ENCODE measurements at places on chromosomes 12 and 14.

DNA sequence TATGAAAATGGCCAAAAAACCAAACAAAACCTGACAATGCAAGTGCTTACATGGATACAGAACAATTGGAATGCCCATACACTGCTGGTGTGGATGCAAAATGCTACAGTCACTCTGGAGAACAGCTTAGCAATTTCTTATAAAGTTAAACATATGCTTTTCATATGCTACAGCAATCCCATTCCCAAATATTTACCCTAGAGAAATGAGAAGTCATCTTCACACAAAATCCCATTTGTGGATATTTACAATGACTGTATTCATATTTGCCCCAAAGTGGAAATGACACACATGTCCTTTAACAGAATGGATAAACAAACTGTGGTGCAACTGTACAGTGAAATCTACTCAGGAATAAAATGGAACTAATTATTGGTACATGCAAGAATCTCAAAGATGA is 20.4 kb downstream of the SAV1 start:
- no peak for DNase-seq

DNA sequence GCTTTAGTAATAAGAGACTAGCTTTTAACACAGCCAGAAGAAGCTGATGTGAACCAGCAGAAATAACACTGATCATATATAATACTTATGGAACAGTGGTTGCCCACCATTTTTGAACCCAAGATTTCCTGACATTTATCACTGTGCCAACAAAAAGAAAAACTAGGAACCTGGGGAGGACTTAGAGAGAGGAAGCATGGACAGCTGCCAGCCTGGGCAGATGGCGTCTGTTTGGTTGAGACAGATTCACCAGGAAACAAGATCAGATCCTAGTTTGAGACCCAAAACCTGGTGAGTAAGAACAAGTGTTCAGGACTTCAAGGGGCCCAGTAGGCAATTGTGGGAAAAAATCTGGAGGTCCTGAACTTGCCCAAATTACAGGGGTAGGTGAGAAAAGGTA is 95.3 kb downstream of the BICD1 start:
- peak; percentile 53 for DNase-seq

GRCh38 chr12:49875115-49875720 is 28.5 kb downstream of the FAIM2 start:
- no peak for DNase-seq

GRCh38 chr12:17334784-17335183 is 728.8 kb upstream of the LMO3 start:
- no peak for DNase-seq

DNA sequence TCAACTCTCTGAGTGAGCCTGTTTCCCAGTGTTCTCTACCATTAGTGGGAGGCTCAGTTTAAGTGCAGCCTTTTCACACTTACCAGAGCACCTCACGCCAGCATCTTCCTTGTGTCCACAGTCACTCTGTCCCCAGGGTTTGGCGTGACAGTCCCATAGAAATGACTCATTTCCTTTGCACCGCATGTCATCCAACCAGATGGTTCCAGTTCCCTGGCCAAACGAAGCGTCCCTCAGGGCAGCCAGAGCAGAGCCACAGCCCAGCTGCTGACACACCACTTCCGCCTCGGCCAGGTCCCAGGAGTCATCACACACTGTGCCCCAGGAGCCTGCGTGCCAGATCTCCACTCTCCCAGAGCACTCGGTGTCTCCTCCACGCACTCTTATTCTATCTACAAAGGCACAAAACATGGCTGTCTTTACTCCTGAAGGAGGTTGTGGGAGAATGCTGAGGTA is 65.4 kb downstream of the ACSM4 start:
- no peak for DNase-seq

DNA sequence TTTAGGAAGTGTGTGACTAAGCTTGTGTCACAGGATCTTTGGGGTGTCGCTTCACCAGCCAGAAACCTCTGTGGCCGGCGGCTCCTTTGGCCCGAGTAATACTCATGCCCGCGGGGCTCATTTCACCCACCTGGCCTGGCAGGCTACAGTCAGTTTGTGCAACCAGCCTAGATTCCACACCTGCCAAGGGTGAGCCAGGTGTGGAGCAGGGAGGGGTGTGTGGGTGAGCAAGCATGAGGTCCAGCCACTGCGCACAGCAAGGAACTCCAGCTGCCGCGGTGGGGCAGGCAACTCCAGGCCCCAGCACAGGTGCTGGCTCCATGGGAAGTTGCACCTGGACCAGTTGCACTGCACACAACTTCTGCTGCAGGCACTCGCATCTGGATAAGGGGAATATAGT is 462.3 kb upstream of the LRFN5 start:
- DNase-seq: no peak

DNA sequence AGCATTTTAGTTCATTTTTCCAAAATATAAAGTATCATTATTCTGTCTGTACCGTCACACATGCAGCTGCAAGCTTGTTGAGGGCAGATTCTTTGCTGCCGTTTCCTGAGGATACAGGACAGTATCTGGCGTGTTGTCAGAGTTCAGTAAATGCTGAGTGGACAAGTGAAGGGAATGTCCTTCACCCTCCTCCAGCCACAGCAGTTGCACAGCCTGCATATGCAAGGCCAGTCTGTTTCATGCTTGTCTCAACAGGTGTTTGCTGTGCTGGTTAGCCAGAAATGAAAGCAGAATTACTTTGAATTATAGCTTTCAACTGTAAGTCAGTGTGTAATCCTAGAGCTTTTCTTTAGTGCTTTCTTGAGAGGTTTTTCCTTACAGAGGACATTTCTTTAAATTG is 36.5 kb downstream of the TDP1 start:
- DNase-seq: no peak

DNA sequence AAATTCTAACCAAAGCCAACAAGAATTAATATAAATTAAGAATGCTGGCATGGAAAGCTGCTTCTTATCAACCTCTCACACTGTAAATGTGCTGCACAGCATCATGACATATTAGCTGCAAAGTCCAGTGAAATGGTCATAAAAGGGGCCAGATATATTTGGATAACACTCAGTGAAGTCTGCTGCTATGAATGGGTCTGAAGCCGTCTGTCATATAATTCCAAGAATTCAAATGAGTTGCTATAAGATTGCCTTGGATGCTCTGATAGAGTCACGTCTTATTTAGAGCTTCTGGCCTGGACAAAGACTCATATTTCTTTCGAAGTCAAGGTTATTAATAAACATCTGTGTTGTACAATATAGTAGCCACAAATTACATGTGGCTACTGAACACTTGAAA is 54.3 kb upstream of the OVCH1 start:
- DNase-seq: no peak

DNA sequence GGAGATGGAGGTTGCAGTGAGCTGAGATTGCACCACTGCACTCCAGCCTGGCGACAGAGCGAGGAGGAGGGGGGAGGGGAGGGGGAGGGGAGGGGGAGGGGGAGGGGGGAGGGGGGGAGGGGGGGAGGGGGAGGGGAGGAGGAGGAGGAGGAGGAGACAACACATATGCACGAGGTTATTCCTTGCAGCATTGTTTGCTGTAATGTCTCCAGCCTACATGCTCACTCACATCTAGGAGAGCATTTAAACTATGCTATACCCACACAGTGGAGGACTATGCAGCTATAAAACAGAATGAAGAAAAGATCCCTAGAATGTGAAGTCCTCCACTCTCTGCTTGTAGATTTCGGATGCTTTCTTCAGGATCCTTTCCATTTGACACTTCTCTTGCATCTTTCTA is 3.5 kb upstream of the HIGD1C start:
- no peak for DNase-seq

DNA sequence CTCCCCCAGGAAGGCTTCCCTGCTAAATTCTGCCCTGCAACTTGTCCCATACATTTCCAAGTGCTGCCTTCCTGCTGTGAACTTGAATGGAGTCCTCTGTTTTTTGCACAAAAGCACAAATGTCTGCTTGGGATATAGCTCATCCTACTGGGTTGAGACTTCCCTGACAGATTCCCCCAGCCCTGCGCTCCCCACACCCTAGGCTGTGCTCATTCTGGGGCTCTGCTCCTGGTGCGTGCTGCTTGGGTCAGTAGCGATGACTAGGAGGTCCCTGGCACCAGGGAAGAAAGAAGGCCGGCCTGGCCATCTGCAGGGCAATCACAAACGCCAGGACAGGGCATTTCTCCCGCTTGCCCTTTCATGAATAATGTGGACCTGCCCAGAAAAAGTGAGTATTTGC is 29.2 kb upstream of the FKBP4 start:
- no peak for DNase-seq

DNA sequence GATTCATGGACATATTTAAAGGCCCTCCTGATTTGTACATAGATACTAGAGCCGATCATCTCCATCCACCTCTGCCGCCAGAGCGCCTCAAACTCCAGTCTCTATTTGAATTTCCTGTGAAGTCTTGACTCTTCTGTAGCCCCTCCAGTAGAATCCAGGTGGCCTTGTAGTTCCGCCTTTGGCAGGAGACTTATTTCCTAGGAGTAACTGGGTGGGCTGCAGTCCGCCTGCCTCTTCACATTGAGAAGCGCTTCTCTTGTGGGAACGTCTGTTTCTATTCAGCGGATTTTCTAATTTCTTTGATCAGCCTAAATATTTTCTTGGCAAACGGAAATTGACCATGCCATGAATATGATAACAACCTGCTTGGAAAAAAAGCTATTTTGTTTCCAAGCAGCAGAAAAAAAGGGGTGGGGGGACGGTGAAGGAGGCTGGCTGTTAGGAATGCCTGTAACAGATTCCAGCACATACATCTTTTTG is 9.0 kb upstream of the SIX1 start:
- DNase-seq: no peak

GRCh38 chr12:6494258-6494743 is 399 bp downstream of the NCAPD2 start:
- no peak for DNase-seq

- peak; percentile 14 for DNase-seq
These were observed 37.0 kb upstream of the PPM1H start for GRCh38 chr12:62971769-62972525.

DNA sequence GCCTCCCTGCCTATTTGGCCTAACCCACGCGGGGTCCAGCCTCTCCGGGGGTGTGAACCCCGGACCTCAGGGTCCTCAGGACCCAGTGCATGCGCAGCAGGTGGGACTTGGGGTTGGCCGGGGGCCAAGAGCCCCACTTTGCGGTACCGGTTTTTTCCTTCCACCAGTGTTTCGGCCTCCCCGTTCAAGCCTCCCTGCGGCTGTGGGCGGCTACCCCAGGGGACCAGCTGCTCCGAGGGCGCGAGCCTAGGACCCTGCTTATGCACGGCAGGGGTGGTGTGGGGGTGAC is 327.3 kb downstream of the ALG10 start:
- DNase-seq: no peak

- DNase-seq: no peak
These were observed 63.8 kb downstream of the DACT1 start for GRCh38 chr14:58701604-58702003.

- no peak for DNase-seq
These were observed 15.0 kb downstream of the ACACB start for GRCh38 chr12:109131154-109132050.

GRCh38 chr12:41907021-41907420 is 237.7 kb downstream of the GXYLT1 start:
- DNase-seq: no peak

DNA sequence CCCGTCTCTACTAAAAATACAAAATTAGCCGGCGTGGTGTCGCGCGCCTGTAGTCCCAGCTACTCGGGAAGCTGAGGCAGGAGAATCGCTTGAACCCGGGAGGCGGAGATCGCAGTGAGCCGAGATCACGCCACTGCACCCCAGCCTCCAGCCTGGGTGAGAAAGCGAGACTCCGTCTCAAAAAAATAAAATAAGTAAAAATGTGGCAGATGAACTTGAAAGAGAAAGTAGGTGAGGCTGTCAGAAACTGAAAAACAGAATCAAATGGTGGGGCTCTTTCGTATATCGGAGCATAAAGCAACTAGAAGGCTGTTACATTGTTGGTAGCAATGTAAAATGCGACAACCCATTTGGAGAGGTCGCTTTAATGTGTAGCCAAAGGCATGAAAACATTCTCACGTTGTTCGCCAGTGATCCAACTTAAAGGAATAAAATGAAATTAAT is 767 bp upstream of the CCNT1 start:
- DNase-seq: no peak

GRCh38 chr12:104292872-104293794 is 10.4 kb upstream of the EID3 start:
- no peak for DNase-seq

DNA sequence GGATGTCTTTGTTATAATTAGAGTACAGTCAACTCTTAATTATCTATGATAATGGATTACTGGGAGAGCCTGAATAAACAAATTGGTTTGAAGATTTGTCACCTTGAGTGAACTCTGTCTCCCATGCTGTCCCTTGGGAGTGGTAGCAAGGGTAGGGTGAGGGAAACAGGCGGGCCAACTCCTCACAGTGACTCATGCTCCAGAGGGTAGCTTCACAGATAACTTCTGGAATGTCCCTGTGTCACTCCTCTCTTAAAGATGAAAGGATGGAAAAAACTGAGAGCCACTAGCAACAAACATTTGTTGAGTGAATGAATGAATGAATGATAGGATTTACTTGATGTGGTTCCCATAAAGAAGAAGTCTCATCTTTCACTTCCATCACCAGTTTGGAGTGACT is 53.5 kb downstream of the RASSF9 start:
- no peak for DNase-seq

DNA sequence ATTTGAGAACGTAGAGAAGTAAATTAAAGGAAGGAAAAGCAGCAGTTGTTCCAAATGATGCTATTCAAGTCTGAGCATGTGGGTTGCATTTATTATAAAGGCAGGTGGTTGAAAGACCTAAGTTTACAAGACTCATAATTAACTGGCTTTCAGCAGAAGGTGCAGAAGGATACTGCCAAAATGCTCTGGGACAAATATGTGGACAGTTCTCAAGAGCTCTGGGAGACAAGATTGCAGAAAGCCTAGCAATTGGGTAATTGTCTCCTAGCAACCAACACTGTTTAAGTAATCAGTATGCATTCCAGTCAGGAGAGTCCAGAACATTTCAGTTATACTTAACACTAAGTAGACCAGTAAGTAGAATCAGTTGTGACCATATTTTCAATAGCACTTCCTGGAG is 131.5 kb downstream of the GPR135 start:
- DNase-seq: no peak

- no peak for DNase-seq
These were observed 18.9 kb downstream of the SDS start for GRCh38 chr12:113384778-113385177.

Measured in NCI-H2029 treated with DMSO at 0.1 percent for 48 hours (cell line).